ENCODE measurements at places on chromosomes 11 and 22.

- DNase-seq = no peak
Observed at GRCh38 chr11:47857892-47858543, 9.9 kb upstream of the NUP160 start.

DNA sequence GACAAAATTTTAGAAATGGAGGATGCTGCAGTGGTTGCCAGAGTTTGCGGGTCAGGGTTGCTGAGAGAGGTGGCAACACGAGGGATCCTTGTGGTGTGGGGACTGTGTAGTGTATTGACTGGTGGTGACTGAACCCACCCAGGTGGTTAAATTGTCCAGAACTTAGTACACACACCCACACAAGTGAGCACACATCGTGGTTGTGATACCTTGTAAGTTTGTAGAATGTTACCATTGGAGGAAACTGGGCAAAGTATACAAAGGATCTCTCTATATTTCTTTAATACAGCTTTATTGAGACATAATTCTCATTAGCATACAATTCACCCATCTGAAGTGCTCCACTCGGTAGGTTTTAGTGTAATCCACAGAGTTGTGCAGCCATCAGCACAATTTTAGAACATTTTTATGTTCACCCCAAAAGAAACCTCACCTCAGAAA is 56.1 kb downstream of the MED15 start:
- DNase-seq = no peak

DNA sequence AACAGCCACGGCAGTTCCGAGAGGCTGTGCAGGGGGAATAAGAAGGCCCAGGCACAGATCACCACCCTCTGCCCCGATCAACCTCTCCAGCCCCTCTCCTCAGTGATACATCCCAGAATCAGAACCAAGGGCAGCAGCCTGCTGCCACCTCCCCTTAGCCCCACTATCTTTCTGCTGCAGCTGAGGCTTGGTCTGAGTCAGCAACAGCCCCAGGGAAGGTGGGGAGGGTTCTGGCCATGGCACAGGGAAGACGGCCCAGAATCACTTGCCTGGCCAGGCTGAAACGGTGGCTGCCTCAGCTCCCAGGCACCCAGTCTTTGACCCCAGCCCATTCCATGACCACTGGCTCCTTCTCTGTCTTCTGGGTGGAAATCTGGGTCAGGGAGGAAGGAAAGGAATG is 2.3 kb downstream of the CHID1 start:
- DNase-seq = no peak

DNA sequence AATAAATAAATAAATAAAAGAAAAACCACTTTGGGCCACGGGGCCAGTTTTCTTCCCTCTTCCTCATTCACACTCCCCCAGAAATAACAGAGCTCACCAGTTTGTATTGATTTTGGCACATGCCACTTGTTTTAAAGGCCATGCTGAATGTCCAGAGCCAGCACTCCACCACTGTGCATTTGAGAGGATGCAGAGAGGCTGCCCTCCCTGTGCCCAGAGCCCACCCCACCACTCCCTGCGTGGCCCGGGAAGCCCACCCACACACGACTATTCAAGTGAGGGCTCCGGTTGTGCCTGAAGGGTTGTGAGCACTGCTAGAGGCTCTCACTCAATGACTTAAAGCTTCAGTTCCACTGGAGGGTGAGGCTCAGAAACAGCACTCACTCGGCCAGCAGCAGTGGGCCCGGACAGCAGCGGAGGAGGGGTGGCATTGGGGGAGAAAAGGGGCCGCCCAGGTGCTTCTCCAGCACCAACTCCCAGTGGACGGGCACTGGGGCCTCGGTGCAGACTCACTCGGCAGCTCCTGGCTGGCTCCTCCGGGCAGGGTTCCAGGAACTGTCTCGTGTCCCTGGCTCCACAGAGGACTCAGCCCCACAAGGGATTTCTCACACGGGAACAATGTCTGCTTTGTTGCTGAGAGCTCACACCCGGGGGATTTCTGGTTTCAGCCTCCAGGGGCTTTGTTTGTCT is 112.7 kb downstream of the SHANK2 start:
- no peak for DNase-seq

- peak; percentile 74 for DNase-seq
Observed at GRCh38 chr11:85682330-85683305, 3.4 kb downstream of the CCDC89 start.
